Umbilical cord (tissue), 2 donors: ENCODE measurements at places on chromosomes 4 and X. TPM values are rescaled to one million over a fixed set of nuclear protein-coding genes. Genes with fewer than 3 reads are reported as not detected.

GRCh38 chr4:182770259-182770995, 146.8 kb downstream of the DCTD start:
- no peak for DNase-seq

GRCh38 chr4:136931781-136932180, 600.5 kb downstream of the PCDH18 start:
- no peak for DNase-seq

The SLIT2 gene
- total RNA-seq, result 19.5 TPM

The DHRSX gene
- 16.1 TPM for total RNA-seq
